CD8-positive, alpha-beta memory T cell (primary cell): ENCODE measurements at places on chromosomes 11 and 22. TPM values are rescaled to one million over a fixed set of nuclear protein-coding genes. Genes with fewer than 3 reads are reported as not detected.

- no peak for DNase-seq
These were observed 3.3 kb downstream of the USP47 start for GRCh38 chr11:11845071-11845470.

GRCh38 chr11:82823647-82824619, 76.3 kb downstream of the PRCP start:
- DNase-seq = no peak

DNA sequence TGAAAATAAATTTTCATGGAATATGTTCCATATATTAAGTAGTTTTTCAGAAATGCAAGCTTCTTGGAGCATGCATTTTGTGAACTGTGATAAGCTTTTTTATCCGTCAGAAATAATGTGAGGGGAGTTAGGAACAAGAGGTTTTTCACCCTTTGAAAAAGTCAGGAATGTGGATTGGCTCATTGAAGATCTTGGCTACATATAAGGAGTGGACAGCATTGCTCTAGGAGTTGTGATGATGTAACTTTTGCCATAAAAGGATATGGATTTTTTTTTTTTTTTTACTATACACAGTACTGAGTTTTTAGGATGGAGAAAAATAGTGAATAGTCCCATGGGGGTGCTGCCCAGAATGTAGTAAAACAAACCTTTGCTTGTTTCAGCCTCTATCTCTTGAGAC, 180.2 kb downstream of the NAV2 start:
- DNase-seq = no peak

DNA sequence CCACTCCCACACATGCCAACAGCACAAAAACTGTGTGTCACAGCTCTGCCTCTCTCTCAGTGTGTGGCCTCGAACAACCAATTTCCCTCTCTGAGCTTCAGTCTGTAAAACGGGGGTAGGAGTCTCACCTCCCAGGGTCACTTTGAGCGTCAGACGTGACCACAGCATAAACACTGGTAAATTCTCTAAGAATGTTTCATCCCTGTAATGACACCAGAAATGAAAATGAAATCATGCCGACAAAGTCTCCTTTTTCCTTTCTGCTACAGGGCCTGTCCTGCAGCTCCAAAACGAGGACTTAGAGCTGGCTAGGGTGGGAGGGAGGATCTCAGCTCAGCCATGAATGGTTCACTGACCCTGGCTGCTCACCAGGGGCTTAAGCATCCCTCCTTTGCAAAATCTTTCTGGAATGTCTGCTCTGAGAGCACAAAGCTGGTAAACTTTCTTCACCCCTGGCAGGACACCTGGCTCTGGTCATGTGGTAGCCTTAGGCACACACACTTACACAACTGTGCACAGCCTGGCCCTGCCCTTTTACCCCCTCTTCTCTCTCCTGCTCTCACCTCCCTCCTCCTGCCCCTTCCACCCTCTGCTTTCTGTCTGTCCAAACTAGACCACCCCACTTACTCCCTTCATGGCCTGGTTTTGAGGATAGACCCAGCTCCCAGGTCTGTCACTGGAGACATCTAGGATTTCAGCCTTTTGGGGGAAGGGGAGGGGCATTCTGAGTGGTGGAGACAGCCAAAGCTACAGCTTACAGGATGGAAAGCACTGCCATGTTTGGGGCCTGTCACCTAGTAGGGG, 12.3 kb upstream of the TSKU start:
- no peak for DNase-seq

- peak; percentile 60 for DNase-seq
These were observed 819 bp downstream of the JAML start for GRCh38 chr11:118223992-118224391.

DNA sequence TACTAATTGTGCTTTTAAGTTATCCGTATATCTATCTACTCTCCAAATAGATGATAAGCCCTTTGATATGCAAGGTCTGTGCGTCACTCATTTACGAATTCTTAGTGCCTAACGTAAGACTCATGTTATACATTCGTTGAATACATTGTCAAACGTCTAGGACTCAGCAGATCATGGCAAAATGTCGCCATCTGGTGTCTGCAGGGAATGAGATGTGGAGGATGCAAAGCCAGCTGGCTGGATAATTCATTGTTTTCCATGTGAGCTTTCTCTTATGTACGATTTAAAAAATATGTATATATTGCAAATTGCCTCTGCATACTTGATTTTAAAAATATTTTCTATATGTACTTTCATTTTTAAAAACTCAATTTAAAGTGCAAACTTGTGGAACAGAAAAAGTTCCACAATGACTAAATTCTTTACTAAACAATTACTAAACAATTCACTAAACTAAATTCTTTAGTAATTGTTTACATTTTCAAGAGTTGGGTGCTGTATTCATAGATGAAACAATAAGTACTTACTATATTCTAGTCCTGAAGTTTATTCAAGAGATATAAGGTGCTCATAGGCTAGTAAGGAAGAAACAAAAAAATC, 33.8 kb downstream of the ZNF202 start:
- no peak for DNase-seq

DNA sequence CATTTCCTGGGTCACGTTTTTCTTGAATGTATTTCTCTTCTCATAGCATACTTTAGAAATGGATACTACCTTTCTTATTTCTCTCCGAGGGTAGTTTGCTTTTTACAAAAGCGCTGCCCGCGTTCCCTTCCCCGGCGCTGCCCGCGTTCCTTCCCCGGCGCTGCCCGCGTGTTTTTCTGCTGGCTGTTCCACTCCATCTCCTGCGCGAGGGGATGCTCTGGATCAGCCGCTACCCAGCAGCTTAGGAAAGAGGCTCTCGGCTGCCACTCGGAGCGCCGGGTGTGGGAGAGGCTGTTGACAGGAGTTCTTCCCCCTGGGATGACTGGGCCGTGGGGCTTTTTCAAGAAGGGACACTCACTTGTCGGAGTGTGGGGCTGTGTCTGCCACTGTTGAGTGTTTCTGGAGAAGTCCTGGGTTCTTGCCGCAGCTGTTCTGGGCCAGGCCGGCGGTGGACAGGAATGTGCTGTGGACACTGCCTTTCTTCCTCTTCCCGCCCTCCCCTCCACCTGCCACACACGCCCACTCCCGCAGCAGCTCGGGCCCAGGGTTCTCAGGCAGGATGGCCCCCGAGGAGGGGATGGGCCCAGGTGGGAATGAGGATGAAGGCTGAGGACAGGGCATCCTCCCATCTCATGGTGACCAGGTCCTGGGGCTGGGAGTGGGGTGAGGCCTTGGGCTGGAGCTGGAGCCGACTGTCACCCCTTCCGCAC, 30.6 kb downstream of the GLB1L2 start:
- peak; percentile 37 for DNase-seq

KCNK7 gene
- polyA plus RNA-seq = not detected

DDIAS gene
- 1.6 TPM for polyA plus RNA-seq

KCNK4 gene
- polyA plus RNA-seq = not detected

FXYD2 gene
- polyA plus RNA-seq = 67.9 TPM

OR2AG2 gene
- not detected for polyA plus RNA-seq
